ENCODE measurements at places on chromosomes 7 and 10.

DNA sequence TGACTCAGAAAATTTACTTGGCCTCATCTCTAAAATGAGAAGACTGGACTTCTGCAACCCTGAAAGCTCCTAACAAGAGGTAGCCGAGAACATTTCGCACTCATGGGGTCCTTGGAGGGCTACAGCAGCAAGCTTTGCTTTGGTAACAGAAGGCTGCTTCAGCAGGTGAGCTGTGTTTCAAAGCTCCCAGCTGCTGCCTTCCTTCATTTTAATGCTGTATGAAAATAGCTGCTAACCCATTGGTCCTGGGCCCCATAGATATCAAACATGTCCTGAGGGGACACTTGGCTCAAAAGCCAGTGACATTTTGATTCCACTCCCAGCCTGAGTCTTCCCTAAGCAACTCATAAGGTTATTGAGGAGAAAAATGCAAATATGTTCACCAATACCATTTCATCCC is 14.3 kb upstream of the MALSU1 start:
- DNase-seq, result no peak

- no peak for DNase-seq
Observed at GRCh38 chr7:148204639-148205304, 385.8 kb upstream of the C7orf33 start.

- no peak for DNase-seq
Observed at GRCh38 chr10:21265622-21266021, 259.9 kb downstream of the SKIDA1 start.

DNA sequence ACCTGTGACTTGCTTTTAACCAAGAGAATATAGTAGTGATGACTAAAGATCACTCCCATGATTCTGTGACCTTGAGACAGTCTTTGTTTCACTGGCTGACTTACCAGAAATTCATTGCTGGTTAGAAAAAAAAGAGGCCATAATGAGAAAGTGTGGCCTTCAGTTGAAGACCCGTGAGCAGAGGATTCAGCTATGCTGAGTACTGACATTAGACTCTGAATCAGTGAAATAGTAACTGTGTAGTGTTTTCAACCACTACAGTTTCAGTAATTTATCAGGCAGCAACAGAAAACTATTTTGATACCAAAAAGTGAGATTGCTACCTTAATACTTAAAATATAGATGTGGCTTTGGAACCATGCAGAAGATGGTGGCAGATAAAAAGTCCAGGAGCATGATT is 298.0 kb upstream of the KCND2 start:
- no peak for DNase-seq

GRCh38 chr7:40329601-40330153 is 194.9 kb downstream of the SUGCT start:
- no peak for DNase-seq

DNA sequence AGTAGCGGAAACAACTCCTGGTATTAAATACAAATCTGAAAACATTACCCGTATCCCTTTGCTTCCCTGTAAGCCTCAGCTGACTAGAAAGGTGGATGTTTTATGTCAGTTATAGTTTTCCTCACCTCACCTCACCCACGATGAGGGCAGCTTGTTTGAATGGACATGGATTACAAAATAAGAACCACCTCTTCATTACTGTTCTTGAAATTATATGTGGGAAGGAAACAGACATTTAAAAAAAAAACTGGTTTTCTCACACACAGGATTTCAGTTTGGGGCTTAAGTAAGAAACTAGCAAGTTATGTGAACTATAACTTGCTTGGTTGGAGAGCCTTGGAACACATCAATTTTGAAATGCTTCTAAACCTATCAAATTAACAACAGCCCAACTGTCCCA is 232.9 kb upstream of the CCDC6 start:
- DNase-seq, result no peak

GRCh38 chr7:42445691-42446090 is 208.7 kb upstream of the GLI3 start:
- DNase-seq, result no peak

DNA sequence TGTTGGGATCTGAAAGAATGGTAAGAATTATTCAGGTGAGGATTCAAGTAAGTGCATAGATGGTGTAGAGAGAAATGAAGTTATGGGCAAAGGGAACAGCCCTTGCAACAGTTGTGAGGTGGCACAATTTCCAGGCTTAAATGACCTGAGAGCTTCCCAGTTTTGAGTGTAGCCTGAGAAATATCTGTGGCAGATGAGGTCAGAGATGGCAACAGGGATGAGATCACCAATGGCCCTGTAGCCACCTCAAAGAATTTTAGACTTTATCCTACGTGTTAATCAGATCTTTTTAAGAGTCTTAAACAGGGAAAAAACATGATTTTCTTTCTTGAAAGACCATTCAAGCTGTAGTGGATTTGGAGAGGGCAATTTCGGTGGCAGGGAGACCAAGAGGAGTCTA is 1.9 kb upstream of the NRF1 start:
- DNase-seq, result no peak

DNA sequence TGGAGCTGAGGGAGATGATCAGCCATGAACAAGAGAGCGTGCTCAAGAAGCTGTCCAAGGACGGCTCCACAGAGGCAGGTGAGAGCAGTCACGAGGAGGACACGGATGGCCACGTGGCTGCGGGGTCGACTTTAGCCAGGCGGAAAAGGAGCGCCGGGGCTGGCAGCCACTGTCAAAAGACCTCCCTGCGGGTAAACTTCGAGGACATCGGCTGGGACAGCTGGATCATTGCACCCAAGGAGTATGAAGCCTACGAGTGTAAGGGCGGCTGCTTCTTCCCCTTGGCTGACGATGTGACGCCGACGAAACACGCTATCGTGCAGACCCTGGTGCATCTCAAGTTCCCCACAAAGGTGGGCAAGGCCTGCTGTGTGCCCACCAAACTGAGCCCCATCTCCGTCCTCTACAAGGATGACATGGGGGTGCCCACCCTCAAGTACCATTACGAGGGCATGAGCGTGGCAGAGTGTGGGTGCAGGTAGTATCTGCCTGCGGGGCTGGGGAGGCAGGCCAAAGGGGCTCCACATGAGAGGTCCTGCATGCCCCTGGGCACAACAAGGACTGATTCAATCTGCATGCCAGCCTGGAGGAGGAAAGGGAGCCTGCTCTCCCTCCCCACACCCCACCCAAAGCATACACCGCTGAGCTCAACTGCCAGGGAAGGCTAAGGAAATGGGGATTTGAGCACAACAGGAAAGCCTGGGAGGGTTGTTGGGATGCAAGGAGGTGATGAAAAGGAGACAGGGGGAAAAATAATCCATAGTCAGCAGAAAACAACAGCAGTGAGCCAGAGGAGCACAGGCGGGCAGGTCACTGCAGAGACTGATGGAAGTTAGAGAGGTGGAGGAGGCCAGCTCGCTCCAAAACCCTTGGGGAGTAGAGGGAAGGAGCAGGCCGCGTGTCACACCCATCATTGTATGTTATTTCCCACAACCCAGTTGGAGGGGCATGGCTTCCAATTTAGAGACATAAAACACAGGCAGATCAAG is 3.3 kb downstream of the GDF2 start:
- DNase-seq, result no peak

DNA sequence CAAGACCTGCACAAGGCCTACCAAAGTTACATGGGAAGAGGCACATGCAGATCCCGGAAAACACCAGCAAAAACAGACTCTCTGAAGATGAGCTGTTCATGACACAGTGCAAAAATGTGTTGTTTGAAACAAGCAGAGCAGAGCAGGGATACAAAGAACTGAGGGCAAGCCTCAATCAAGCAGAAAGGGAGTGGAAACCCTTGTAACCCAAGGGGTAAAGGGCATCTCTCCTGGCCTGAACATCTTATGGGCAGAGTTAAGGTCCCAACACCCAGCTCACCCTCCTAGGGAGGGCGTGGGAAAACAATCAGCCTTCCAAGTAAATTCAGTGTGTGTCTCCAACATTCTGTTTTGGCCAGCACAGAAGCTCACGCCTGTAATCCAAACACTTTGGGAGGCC is 10.5 kb downstream of the PSPH start:
- no peak for DNase-seq

DNA sequence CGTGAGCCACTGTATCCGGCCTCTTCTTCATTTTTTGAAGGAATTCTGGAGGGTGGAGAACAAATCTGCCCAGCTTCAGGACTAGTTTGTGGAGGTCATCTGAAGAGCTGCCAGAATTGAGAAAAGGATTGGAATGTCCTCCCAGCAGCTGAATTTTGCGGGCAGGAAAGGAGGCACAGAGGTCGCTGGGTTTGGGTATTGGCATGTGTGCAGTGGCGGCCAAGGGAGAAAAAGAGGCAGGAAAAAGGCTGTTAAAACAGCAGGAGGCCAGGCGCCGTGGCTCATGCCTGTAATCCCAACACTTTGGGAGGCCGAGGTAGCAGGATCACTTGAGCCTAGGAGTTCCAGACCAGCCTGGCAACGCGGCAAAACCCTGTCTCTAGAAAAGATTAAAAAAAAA is 80.4 kb downstream of the HIP1 start:
- no peak for DNase-seq

- no peak for DNase-seq
Observed at GRCh38 chr10:71357792-71358265, 38.8 kb downstream of the SLC29A3 start.

DNA sequence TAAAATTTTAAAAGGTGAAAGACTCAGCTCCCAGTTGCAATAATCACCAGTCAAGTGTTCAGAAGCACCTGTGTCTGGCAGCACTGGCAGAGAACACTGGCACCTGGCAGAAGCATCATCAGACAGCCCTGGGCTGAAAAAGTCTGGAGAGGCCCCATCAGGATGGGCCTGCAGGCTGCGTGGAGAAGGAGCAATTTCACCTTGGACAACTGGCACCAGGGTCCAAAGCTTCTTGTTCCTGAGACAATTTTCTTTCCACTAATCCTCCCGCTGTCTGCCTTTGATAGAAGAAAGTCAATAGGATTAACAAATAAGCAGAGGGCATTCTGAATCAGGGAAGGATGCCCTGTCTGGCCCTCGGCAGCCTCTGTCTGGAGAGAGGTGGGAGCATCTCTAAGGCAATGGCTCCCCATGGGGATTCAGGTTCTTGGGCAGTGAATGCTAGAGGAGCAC is 6.5 kb downstream of the COBL start:
- no peak for DNase-seq

DNA sequence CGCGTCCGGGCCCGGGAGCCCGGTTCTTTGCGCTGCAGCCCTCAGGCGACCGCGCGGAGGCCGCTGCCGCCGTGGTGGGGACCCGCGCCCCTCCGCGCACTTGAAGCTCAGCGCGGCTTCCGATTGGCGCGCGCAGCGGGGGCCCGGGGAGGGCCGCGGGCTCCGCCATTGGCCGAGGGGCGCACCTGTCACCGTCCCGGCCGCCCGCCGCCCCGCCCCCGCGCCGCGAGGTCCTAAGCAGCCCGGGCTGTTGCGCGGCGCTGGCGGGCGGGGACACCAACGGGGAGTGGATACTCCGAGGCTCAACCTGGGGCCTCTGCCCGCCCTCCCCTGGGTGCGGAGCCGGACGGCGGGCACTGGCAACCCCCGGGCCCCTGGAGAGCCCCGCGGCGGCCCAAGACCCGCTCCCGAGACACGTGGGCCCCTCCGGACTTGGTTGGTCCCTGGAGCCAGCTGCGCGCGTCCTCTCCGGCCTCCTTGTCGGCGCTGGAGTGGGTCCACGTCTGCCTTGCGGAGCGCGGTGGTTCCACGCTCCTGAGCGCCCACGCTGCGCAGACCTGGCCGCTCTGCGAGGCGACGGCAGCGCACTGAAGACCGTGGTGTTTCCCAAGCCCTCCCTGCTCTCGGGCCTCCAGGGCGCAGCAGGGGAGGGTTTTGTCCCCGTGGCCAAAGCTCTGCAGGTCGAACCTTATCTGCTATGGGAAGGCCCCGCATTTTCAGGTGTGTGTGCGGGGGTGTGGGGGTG is at the start of gene MNX1:
Gene MNX1 (minus strand): TSS at position 76 of the 745 bp plus-strand sequence. CDS start 313 bp downstream, outside the sequence.
- no peak for DNase-seq

- no peak for DNase-seq
Observed at GRCh38 chr10:110750931-110751330, 106.8 kb downstream of the RBM20 start.

- no peak for DNase-seq
Observed at GRCh38 chr7:139702313-139702731, 75.5 kb downstream of the HIPK2 start.

DNA sequence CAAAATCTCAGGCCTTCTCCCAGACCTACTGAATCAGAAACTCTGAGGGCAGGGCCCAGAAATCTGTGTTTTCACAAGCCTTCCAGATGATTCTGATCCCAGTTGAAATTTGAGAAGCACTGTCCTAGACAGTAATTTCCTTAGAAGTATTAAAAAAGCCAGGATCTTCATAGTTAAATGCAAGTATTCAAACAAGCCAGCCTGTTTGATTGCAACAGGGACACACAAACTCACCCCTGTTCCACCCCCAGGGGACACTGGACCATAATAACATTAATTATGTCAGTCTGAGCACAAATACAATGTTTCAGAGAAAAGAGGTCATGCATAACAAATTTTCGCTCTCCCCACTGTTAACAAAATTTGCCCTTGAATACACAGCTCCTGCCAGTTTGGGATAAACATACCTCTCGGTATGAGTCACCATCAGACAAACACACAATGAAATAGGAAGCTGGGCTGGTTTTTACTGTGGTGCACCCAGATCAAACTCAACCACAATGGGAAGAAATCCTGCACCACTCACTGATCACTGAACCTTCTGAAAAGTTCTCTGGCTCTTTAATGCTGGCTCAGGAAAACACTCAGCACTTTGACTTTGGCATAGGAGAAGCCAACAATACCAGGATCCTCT is 34.3 kb downstream of the ABLIM1 start:
- no peak for DNase-seq

- DNase-seq, result no peak
Observed at GRCh38 chr7:159331462-159331861, 186.8 kb upstream of the VIPR2 start.

DNA sequence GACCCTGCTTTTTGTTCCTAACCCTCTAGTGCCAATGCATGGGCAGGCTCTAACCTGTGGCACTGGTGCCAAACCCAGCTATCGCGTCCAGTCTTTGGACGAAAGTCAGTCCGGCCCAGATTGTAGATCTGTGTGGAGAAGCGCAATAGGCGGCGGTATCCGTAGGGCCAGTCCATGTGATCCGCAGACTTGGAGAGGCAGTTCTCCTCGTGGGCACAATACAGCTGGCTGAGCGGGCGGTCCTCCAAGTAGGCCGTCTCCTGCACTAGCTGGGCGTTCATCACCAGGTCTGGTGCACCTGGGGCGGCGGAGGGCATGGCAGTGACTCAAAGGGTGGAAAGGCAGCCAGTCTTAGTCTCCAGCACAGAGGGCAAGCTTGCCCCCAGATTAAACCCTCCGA is 14.5 kb downstream of the LOXL4 start:
- no peak for DNase-seq

DNA sequence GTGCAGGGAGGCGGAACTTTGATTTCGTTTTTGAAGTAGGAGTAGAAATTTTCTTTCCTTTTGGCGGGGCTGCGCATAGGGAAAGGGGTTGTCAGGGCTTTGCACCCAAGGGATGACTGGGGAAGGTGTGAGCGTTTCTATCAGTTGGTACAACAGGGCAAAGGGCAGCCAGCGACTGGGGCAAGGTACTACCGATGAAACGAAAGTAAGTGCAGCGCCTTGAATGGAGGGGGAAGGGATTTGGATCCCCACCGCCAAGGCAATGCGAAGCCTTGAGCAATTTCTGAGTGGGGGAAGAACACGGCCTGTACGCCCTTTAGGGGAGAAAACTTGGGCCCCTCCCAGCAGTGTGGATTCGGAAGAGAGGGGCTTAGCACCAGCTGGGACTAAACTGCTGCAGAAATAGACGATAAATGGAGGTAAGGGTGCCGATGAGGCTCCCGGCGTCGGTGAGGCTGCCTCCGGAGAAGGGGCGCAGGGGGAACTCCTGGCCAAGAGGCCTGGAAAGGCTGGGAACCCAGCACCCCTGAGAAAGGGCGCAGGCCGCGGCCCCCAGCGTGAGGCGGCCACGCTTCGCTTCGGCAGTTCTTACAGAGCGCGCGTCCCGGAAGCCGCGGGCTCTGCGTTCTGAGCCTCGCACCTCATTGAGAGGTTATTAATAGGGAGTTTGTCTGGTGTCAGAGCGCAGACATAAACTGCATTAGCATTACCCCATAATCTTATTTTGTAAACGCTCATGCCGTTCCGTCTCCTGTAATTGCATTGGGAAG is 10.0 kb upstream of the TLX1 start:
- no peak for DNase-seq
